ENCODE measurements at places on chromosomes 4 and X. TPM values are rescaled to one million over a fixed set of nuclear protein-coding genes. Genes with fewer than 3 reads are reported as not detected.

Gene TMSB15C
- total RNA-seq: 2.2 TPM

Gene DMP1
- total RNA-seq: not detected

Gene HUWE1
- 64.1 TPM for total RNA-seq

Gene SOX3
- not detected for total RNA-seq

Gene ADRA2C
- total RNA-seq: not detected

Gene PDCL2
- 0.24 TPM for total RNA-seq

Gene TMEM31
- total RNA-seq: not detected

Measured in tracheal epithelial cell (primary cell).